Melanocyte of skin (primary cell): ENCODE measurements at places on chromosomes 13 and 19. TPM values are rescaled to one million over a fixed set of nuclear protein-coding genes. Genes with fewer than 3 reads are reported as not detected.

The ZNF99 gene
- not detected in 2 replicates for total RNA-seq

The TGFBR3L gene
- 0.36 TPM in 1 of 2 replicates, not detected in the other for total RNA-seq

The PBX4 gene
- 1.1 and 2.0 TPM in 2 replicates for total RNA-seq

The IRGC gene
- total RNA-seq: not detected in 2 replicates

The ZNF836 gene
- 3.8 and 8.4 TPM in 2 replicates for total RNA-seq

The CLEC4M gene
- total RNA-seq: not detected in 2 replicates

The CYP4F8 gene
- not detected in 2 replicates for total RNA-seq

The SULT2A1 gene
- total RNA-seq: not detected in 2 replicates

The MAB21L1 gene
- not detected in 2 replicates for total RNA-seq

The ZNF154 gene
- 5.8 and 5.9 TPM in 2 replicates for total RNA-seq

The KCTD15 gene
- 60.9 and 61.4 TPM in 2 replicates for total RNA-seq

The ZSCAN22 gene
- total RNA-seq: 4.9 and 5.0 TPM in 2 replicates

The DAND5 gene
- total RNA-seq: under 0.01 TPM in 1 of 2 replicates, not detected in the other
